NCI-H2029 (cell line): ENCODE measurements at places on chromosomes 1 and 21.

DNA sequence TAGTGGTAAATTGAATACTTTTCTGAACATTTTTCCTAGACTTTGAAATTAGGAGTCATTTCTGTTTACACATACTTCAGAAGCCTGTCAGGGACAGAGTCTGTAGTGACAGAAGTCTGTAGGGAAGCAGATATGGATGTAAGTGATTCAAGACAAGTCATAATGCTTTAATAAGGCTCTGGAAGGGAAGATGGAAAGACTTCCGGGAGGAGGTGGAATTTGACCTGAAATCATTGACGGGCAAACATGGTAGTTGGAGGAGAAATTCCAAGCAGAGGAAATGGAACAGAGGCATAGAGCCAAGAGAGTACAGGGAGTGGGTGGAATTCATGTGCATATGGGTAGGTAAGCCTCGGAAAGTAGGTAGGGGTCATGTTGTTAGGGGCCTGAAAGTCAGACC lies 22.5 kb downstream of the CAMTA1 start:
- no peak for DNase-seq

DNA sequence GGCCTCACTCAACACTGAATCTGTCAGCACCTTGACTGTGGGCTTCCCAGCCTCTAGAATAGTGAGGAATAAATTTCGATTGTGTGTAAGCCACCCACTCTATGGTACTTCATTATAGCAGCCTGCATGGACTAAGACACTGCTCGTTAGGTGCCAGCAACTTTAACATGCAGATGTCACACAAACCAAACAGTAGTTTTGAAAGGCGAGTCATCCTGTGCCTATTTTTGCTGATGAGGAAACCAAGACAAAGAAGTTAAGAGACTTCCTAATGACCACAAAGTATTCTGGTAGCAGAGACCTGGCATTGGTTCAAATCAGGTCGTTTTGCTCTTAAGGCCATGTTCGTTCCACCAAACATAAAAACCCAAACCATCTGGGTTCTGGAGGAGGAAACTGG lies 42.9 kb downstream of the BATF3 start:
- peak; percentile 31 for DNase-seq

- no peak for DNase-seq
Measured at GRCh38 chr21:17554679-17555465, 42.0 kb downstream of the CXADR start.

DNA sequence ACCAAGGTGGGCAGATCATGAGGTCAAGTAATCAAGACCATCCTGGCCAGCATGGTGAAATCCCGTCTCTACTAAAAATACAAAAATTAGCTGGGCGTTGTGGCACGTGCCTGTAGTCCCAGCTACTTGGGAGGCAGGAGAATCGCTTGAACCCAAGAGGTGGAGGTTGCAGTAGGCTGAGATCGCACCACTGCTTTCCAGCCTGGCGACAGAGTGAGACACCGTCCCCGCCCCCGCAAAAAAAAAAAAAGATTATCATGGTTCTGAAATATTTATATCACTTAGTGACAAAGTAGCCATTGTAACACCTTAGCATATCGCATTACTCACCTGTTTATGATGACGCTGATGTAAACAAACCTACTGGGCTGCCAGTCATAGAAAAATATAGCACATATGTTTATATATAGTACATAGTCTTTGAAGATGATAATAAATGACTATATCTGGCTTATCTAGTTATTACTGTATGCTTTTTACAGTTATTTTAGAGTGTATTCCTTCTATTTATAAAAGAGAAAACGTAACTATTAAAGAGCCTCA lies 160.2 kb downstream of the NCAM2 start:
- no peak for DNase-seq

- DNase-seq, result no peak
Measured at GRCh38 chr1:63818567-63819325, 44.9 kb downstream of the ROR1 start.

- DNase-seq, result no peak
Measured at GRCh38 chr1:30763651-30764248, 6.2 kb upstream of the LAPTM5 start.

DNA sequence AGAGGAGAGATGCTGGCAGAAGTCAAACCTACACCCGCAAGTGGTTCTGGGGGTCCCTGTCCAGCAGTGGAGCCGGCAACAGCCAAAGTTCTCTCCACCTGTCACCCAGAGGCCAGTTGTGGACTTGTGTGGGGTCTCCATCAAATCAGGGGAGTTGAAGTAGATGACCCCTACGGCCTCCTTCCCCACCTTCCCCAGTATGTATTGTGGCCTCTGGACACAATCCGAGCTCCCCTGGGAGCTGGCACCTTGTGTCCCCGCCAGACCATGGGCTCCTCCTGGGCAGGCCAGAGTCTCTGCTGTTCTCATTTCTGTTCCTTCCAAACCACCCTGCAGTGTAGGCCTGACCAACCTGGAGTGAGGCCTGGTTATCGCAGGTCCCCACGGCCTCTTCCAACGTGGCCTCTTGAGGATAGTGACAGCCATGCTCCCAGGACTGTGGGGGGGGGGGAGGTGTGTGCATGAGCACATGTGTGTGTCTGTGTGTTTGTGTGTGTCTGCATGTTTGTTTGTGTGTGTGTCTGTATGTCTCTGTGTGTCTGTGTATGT lies 246.4 kb downstream of the MATN1 start:
- no peak for DNase-seq

- DNase-seq, result no peak
Measured at GRCh38 chr1:245611251-245611650, 456.5 kb downstream of the KIF26B start.

DNA sequence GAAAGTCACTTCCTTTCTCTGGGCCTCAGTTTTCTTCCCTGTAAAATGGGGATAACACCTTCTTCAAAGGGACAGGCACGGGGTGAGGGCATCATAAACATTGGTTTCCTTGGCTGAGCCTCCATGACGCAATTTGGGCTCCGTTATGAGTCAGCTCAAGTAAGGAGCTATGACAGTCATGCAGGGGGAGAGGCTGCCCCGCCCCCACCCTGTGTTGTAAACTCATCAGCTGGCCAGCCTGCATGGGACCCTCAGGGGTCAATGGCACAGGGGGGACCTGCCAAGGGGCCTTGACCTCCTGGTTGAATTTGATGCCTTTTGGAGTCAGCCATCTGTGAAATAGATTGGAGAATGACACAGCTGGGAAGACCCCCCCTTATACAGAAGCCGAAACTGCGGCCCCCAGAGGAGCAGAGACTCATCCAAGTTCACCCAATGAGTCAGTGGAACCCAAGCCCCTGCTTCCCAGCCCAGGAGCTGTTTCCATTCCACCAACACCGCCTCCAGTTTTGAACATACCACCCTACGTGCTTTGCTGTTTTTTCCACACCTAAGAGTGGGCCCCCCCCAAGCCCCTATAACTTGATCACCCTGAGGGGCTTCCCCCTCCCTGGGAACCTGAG lies 36.8 kb upstream of the RUNX3 start:
- no peak for DNase-seq

DNA sequence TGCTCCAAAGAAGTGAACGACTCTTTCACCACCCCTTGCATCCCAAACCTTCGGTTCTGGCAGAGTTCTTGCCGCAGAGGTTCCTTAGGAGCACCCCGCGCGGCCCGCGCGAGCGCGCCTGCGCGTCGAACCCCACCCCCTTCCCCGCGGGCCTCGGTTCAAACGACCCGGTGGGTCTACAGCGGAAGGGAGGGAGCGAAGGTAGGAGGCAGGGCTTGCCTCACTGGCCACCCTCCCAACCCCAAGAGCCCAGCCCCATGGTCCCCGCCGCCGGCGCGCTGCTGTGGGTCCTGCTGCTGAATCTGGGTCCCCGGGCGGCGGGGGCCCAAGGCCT lies at the start of gene C1orf56:
TSS of gene C1orf56 (plus strand) at position 161 of the 334 bp plus-strand sequence. CDS start at position 258, 97 bp downstream.
- peak; percentile 24 for DNase-seq

DNA sequence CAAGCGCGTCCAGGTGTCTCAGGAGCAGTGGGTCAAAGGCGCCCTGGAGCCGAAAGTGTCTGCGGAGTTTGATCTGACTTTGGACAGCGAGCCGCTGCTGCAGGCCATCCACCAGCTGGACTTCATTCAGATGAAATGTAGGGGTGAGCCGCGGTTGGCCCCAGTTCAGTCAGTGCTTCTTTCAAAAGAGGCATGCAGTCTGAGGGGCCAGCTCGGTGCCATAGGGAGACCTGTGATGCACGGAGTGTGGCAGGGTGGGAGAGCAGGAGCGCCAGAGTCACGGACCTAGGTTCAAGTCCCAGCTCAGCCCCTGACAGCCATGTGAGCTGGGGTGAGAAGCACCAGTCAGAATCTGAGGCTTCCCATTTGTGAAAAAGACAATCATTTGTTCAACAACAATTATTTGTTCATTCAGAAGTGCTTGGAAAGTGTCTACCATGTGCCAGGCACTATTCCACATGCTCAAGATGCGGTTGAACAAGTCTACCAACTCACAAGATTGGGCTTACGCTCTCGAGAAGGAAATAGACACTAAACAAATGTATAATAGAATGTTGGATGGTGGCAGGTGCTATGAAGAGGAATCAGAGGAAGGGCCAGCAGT lies 39.5 kb upstream of the GNPAT start:
- DNase-seq, result no peak

- peak; percentile 3 for DNase-seq
Measured at GRCh38 chr1:246297279-246298265, 209.5 kb downstream of the SMYD3 start.

GRCh38 chr1:235865565-235866204 lies 1.0 kb downstream of the LYST start:
- DNase-seq, result no peak

GRCh38 chr21:39630827-39631226 lies 18.1 kb downstream of the B3GALT5 start:
- no peak for DNase-seq

DNA sequence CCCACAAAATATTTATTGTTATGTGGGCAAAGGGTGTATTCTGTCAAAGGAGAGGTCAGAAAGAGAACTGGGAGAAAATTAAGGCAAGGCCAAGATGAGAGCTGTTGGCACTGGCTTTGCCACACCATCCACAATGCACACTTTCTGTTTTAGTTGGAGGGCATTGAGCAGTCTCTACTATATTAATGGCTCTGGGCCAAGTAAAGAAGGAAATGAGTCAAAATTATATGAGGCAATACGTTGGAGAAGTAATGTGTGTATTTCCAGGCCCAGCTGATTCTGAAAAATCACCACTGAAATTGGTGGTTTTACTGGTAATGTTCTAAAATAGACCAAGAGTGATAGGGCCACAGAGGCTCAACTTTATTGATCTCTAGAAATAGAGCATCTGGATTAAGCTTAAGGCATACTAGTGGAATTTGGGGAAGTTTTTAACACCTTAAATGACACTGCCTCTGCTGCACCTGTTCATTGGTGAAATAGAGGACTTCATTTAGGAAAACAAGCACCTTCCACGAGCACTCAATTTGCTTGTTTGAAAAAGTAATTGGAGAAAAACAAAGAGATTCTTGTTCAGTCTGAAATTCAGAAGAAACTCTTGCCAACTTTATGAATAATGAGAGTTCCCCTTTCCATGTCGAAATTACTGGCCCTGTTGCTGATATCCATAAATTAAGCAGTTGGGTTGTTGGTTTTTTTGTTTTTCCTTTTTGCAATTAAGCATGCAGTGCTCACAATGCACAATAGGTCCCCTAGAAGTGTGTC lies 424.9 kb downstream of the ADGRL2 start:
- DNase-seq, result peak; percentile 33

- DNase-seq, result no peak
Measured at GRCh38 chr21:40706806-40707655, 139.9 kb downstream of the DSCAM start.

GRCh38 chr1:25567710-25568089 lies 24.3 kb downstream of the LDLRAP1 start:
- no peak for DNase-seq

- no peak for DNase-seq
Measured at GRCh38 chr1:14817223-14818170, 219.0 kb downstream of the KAZN start.

GRCh38 chr1:175331891-175332290 lies 139.3 kb upstream of the KIAA0040 start:
- DNase-seq, result no peak

- DNase-seq, result no peak
Measured at GRCh38 chr1:186845576-186846210, 16.9 kb downstream of the PLA2G4A start.

DNA sequence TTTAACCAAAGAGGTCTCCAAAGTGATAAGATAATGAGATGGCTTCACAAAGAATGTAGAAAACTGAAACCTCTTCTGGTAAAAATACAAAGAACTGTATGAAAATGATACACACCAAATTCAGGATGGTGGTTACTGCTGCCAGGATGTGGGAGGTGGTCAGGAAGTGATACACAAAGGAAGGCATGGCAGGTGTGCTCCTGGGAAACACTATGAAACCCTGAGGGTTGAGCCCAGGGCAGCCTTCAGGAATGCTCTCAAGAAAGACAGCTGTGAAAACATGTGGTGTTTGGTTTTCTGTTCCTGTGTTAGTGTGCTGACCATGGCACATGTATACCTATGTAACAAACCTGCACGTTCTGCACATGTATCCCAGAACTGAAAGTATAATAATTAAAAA lies 109.3 kb downstream of the NTNG1 start:
- peak; percentile 65 for DNase-seq

- DNase-seq, result no peak
Measured at GRCh38 chr1:41374711-41375110, 13.5 kb downstream of the FOXO6 start.

GRCh38 chr1:15426492-15427279 lies 11.6 kb upstream of the CTRC start:
- no peak for DNase-seq

GRCh38 chr1:94552071-94552586 lies 10.6 kb upstream of the F3 start:
- DNase-seq, result no peak

GRCh38 chr1:41357451-41358101 lies 3.7 kb upstream of the FOXO6 start:
- peak; percentile 97 for DNase-seq

- DNase-seq, result no peak
Measured at GRCh38 chr1:1918901-1919303, at the start of gene TMEM52. TMEM52 (minus strand) TSS chr1:1919279; CDS start chr1:1919265, 14 bp downstream.

DNA sequence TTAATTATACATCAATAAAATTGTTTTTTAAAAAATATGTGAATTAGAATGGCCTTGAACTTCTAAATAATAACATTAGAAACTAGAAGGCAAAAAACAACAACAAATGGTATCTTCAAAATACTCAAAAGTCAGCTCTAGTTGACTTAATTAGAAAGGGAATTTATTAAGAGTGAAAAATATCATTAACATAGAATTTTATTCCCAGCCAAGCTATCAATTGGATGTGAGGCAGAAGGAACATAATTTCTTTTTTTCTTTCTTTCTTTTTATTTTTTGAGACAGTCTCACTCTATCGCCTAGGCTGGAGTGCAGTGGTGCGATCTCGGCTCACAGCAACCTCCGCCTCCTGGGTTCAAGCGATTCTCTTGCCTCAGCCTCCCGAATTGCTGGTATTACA lies 51.2 kb upstream of the CAPZB start:
- no peak for DNase-seq

- DNase-seq, result no peak
Measured at GRCh38 chr1:101360506-101360905, 123.7 kb downstream of the S1PR1 start.

- DNase-seq, result no peak
Measured at GRCh38 chr1:109705411-109705810, 6.6 kb upstream of the GSTM5 start.

DNA sequence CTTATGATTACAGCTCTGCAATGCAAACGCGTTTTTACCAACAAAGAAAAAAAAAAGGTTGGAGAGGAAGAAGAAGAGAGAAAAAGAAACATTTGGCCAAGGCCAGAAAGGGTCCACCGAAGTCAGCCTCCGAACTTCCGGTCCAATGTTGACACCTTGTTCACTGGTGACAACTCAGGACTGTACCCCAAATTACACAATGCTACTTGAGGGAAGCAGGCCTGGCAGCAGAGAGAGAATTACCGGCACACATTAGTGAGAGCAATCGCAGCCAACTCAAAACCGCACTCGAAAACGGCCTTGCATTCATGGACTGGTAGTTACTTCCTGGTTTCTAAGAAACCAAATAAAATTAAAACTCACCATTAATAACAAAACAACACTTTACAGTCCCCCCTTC lies 652.5 kb downstream of the KIF26B start:
- peak; percentile 59 for DNase-seq
